ENCODE measurements at places on chromosomes 6 and 20.
A peak's percentile ranks its signal among the peaks of the same experiment; 100 is the strongest.

- DNase-seq, result no peak
Measured at GRCh38 chr6:151380848-151381205, 10.5 kb downstream of the ZBTB2 start.

- no peak for DNase-seq
Measured at GRCh38 chr20:3237958-3238615, 903 bp downstream of the SLC4A11 start.

DNA sequence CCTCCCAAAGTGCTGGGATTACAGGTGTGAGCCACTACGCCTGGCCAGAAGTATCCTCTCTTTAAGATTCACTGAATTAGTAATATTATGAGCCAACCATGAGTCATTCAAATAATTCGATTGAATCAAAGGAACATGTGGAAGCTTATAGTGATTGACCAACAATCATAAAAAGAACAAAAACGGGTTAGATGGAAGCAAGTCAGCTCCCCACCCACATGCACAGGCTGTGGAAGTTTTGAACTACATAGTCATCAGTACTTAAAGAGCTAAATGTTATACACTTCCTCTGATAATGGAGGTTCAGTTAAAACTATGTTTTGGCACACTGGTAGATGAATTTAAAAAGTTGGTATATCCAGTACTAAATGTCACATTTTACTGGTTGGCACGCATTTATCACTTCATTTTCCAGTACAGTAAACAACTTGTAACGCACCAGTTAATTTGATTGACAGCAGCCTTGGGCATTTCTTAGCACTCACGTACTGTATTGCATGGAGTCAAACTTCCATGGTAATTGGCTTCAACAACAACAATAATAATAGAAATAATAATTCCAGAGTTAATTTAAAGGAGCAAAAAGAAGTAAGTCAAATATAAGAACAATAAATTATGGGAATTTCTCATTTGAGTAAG lies 1107.3 kb upstream of the MAP3K7 start:
- DNase-seq, result no peak

DNA sequence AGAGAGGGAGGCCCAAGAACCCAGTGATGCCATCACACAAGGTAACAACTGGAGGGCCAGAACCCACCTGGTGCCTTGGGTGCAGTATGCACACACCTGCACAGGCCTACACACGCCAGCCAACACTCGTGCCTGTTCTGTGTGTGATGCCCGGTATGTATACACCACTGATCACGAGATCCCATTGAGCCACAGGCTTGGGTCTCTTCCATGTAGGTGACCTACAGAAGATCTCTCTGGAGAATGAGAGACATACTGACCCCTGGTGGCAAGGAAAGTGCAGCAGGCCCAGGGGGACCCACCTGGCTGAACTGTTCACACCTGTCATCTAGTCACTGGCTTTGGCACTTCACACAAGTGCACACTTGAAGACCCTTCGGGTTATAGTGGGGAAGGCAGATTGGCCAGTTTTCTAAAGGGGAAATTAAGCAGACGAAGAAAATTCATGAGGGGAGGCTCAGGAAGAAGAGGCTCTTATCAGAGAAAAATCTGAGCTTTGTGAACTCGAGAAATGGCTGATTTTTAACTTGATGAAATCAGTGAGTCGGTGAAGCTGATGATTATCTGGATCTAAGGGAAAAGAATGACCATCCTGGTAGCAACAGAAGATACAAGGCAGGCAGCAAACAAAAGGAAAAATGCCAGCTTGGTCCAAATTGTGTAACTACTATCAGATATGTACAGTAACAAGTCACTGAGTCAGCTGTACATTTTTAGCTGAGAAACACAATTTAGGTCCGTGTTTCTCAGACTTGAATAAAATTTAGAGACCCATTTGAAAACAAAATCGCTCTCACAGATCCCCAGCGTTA lies 69.1 kb upstream of the PBOV1 start:
- no peak for DNase-seq

- no peak for DNase-seq
Measured at GRCh38 chr6:109978174-109979032, at the start of gene GPR6. TSS of gene GPR6 (plus strand) at chr6:109978311. CDS start at chr6:109979113, 802 bp downstream.

GRCh38 chr6:155638200-155638599 lies 182.6 kb upstream of the NOX3 start:
- DNase-seq, result no peak

GRCh38 chr6:149755300-149756260 lies 6.0 kb downstream of the PCMT1 start:
- DNase-seq, result no peak

- DNase-seq, result no peak
Measured at GRCh38 chr20:46028110-46028509, 905 bp upstream of the SLC12A5 start.

GRCh38 chr6:52499026-52499425 lies 77.8 kb downstream of the TRAM2 start:
- DNase-seq, result no peak

DNA sequence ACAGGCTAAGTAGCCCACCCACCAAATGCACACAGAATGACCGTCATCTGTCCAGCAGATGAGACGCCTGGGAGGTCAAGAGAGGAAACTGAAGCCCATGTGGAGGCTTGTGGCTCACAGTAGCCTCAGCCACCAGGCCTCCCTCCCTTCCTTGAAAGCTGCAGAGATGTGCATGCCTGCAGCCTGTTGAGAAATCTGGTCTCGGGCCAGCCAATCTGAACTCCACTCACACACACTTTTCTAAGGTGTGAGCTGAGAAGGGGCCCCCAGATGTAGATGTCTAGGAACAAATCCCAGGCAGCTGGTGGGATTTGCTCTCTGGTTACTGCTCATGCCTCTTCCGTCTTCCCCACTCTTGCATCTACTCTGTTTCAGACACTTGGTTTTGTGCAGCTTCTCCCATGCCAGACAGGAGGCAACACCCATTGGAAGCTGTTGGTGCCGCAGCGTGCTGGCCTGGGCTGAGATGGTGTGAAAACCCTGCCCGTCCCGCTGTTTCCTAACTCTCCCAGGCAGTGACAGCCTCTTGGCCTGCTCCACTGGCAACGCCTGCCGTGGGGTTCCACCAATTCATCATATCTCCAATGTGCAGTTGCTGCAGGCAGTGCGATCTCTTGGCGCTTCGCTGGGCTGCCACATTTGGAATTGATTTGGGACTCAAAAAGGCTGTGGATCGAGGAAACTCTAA lies 24.1 kb upstream of the PAX1 start:
- peak; percentile 85 for DNase-seq

- DNase-seq, result no peak
Measured at GRCh38 chr6:3022765-3023662, 23.3 kb downstream of the NQO2 start.

DNA sequence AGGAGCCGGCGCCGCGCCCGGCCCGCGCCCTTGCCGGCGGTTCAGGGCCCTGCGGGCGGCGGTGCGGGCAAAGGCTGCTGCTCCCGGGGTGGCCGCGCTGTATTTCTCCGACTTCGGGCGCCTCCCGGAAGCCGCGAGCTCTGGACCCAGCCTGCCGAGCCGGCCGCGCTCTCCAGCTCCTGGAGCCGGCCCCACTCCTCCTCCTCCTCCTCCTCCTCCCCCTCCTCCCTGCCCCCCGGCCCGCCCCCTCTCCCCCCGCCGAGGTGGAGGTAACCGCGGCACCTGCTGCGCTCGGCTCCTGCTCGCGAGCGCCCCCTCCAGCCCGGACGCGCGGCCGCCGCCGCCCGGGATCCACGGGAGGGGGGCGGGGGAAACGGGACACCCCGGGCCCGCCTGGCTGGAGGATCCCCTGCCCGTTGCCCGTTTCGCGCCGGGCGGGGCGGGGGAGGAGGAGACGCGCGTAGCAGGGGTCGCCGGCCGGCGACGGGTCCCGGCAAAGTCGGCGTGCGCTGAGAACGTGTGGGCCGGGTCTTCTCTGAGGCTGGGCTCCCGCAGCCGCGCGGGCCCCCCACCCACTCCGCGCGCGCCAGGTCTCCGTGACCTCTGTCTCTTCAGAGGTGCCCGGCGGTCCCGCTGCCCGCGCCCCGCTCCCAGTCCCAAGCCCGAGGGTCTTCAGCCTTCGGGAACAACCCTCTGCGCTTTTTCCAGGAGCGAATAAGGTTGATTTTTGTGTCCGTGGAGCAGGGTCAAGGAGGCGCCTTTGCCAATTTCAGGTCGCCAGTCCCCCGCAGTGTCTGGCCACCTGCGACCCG lies at the start of gene SLC22A23:
TSS of gene SLC22A23 (minus strand) at position 153 of the 812 bp plus-strand sequence. CDS start 491 bp downstream, outside the sequence.
- DNase-seq, result peak; percentile 15

DNA sequence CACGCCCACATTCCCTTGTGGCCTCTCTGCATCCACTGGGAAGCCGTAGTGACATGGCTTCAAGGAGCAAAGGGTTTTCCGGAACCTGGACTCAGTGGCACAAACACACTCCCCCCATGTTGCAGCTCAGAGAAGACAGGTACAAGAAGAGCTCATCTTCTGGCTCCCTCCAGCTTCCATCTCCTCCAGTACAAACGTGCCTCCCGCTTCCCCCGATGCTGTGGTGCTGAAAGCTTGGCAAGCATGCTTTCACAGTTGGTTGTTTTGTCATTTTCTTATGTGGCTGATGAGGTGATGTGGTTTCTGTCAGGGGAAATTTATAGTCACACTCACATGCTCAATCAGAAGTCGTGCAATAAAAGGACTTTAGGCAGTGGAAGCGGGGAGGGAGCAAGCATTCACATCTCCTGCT lies 258.5 kb downstream of the KIF16B start:
- no peak for DNase-seq

GRCh38 chr6:26155061-26155930 lies 68.1 kb downstream of the HFE start:
- DNase-seq, result peak; percentile 49

DNA sequence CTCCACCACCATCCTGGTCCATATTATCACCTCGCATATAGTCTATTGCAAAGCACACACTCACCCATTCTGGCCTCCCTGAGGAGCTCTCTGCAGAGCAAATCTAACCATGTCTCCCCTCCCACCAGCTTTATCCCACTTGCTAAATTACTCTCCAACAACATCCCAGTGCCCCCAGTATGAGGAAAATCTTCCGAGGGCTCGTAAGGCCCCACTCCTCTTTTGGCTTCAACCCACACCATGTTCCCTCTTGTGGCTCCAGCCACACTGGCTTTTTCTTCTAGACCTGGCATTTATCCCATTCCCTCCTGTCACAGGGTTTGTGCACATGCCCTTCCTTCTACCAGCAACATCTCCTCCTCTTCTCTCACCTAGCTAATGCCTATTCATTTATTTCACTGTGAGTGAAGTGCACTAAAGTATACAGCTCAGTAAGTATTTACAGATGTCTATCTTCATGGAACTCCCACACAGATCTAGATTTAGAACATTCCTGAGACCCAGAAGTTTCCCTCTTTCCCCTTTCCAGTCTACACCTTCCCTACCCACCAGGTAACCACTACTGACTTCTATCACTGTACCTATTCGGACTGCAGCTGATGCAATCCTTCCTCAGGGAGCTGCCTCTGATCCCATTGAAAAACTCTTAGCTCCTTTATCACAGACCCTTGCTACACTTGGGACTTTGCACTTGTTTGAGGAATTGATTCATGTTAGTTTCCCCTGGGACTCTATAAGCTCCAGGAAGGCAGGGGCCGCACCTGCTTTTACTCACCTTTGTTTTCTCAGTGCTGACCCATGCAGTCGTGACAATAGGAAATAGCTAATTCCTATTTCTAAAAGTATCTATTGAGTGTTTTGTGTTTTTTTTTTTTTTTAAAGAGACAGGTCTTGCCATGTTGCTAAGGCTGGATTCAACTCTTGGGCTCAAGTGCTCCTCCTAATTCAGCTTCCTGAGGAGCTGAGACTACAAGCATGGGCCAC lies 15.5 kb downstream of the MRPL14 start:
- DNase-seq, result no peak

DNA sequence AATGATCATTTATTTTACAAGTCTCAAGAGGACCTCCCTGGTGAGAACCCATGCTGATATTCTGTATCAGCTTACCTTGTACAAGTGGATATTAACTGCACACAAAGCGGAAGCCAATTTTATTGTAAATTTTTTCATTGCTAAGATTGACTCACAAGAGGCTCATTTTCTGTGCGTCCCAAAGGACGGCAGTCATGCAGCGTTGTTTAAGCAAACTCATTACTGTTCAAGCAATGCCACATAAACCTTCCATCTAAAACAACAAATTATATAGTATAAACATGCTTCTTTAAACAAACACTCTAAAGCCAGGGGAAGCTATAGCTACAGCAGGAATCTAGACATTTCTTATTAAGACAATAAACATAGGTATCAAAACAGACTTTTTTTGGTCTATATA lies 575.3 kb downstream of the FRK start:
- no peak for DNase-seq

- no peak for DNase-seq
Measured at GRCh38 chr6:161082215-161082614, 90.6 kb downstream of the MAP3K4 start.

DNA sequence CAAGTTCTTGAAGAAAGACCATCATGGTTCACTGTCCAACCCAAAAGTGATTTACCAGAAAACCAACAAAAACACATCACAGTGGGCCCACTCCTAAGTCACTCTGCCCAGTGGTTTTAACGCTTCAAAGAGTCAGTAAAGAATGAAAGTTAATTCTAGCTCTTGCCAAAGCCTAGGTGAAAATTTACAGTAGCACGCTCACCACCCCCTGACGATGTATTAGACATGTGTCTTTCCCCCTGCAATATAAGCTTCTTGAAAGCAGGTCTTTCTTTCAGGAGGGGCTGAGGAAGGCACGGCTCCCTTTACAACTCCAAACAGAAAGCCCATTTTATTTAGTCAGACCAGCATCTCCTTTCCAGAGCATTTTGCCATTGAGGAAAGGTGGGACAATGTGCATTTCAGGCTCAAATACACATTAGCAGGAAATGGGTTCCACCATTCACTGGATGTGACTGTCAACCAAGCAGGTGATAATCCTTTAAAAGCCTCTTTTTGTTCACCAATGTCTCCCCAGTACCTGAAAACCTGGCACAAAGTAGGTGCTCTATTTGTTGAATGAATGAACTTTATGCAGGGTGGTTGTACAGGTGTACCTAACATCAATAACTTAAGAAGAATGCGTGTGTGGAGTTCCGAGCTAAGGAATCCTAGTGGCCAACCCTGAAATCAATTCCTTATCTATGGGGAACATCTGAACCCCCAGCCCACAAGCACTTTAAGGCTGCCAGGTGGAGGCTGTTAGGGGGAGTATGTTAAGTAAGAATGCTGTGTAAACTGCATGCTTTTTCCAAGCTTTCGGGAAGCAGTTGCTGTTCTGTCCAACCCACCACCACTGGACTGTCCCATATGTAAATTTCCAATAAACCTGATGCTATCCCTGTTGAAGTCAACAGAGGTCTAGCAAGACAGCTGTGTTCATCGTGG lies 11.4 kb downstream of the EZR start:
- DNase-seq, result no peak

DNA sequence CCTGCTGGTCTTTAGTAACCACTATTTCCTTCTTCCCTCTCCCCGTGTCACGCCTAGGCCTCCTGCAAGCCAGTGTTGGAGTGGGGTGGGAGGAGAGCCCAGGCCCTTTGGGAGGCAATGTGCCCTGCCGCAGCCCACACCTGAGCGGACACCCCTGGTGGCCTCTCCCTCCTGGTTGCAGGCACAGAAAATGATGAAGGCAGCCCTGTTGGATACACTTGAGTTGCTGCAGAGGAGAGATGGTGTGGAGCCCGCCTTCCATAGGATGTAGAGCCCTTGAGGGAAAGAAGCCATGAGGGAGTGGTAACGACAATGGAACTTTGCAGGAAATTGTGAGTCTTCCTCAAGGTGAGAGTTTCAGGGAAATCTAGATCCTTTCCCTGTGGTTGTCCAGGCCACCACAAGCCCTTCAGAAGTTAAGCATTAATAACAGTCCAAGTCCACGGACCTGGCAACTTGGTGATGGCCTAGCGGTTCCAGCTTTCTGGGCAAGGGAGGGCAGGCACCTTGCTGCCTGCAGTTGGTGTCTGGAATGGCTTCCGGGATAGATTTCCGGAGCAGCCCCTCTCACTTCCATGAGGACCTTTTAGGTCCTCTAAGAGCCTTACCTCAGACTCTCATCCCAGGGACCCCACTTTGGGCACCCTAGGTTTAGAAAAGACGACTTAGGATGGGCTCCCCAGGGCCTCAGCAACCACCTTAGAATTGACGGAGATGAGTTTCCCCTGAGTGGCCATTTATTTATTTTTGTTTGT lies 67.3 kb upstream of the NXT1 start:
- DNase-seq, result no peak

All from skin of body (tissue), 3 donors.